Left ventricle myocardium inferior (tissue), 1 donor: ENCODE measurements at places on chromosomes 4 and X. TPM values are rescaled to one million over a fixed set of nuclear protein-coding genes. Genes with fewer than 3 reads are reported as not detected.

The SHROOM4 gene
- 10.5 TPM for total RNA-seq

The FAAH2 gene
- total RNA-seq: 0.14 TPM

DNA sequence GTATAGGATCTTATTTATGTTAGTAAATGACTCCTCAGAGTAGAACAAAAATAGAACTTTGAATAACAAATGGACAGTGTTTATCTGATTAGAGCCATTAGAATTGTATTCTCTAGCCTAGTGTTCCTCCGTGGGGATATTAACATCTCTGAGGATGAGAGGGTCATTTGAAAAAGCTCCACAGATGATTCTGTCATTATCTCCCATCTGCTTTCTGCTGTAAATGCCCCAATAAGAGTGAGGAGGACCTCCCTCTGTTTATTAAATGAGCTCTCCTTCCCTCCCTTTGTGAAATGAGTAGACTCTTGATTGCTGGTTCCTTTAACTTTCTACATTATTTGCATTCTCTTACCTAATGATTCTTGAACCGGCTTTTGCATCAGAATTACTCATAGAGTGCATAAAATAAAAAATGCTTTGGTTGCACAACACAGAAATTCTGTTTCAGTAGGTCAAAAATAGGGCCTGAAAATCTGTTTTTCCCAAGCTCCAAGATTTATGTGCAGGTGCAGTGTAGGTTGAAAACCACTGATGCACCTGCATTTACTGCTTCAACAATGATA lies 18.0 kb downstream of the GC start:
- no peaks in the 10 kb centered on the region for H3K4me1 ChIP-seq
- no peaks in the 10 kb centered on the region for H3K36me3 ChIP-seq
- no peaks in the 10 kb centered on the region for H3K27me3 ChIP-seq
- no peak overlapping the region for H3K27ac ChIP-seq

DNA sequence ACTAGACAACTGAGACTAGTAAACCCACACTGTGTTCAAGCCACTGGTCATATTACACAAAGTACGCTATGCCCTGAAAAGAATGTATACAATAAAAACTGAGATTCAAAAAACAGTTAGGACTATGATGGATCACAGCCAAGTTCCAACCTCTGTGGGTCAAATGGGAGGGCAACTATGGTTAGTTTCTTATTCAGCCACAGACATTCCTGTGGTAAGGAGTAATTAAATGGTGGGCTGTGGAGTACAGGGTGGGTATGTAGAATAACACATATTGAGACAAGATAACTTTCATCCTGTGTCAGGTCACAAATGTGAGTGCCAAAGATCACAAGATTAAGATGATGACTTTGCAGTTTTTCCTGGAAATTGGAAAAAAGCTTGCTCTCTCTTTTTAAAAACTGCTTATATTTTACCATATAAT lies 167.2 kb downstream of the NPNT start:
- no peak overlapping the region for H3K27ac ChIP-seq
- no peaks in the 10 kb centered on the region for H3K4me1 ChIP-seq
- H3K27me3 ChIP-seq: no peaks in the 10 kb centered on the region
- no peak overlapping the region for H3K4me3 ChIP-seq
- no peaks in the 10 kb centered on the region for H3K36me3 ChIP-seq

DNA sequence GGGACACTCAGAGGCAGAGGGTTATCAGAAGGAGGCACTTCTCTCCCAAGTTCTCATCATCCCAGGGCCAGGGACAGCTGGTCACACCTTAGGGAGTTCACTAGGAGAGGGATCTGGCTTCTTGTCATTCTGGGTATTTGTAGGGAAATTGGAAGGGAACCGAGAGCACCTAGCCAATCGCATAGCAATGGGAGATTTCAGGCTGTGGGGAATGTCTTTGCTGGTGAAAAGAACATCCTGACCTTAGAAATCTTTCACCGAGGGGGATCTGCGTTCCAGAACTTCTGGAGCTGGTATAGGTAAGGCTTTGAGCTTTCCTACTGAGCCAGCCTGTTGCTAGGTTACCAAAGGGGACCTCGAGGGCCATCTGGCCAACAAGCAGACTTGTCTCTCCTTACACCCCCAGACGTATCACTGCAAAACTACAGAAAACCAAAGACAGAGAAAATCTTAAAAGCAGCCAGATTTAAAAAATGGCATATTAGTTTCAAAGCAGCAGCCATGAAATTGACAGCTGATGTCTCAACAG lies 6.8 kb downstream of the HTT-AS start:
- H3K27me3 ChIP-seq: no peaks in the 10 kb centered on the region
- no peak for DNase-seq
- H3K4me1 ChIP-seq: no peaks in the 10 kb centered on the region
- H3K4me3 ChIP-seq: no peak overlapping the region

DNA sequence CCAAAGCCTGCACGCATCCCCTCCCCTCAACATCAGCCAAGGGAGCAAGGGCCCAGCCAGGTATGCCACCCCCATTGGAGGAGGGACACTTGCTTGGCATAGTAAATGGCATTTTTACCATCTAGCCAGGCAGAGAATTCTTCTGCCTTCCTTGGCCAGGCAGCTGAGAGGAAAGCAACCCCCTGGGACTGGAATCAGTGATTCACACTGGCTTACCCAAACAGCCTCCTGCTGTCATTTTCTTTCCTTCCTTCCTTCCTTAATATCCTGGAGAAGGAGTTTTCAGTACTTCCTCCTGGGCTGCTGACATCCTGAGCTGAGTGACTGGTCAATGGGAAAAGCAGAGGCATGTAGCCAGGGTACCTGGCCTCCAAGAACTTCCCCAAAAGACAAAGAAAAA lies 28.6 kb upstream of the KIAA1210 start:
- H3K27ac ChIP-seq: no peak overlapping the region
- H3K4me3 ChIP-seq: no peak overlapping the region
- H3K27me3 ChIP-seq: no peaks in the 10 kb centered on the region
- no peak for DNase-seq

- no peaks in the 10 kb centered on the region for H3K27me3 ChIP-seq
- no peaks in the 10 kb centered on the region for H3K36me3 ChIP-seq
- H3K4me3 ChIP-seq: no peak overlapping the region
Observed at GRCh38 chr4:160563552-160564282, 1460.8 kb downstream of the RAPGEF2 start.

GRCh38 chr4:41323706-41324105 lies 67.0 kb downstream of the UCHL1 start:
- H3K27me3 ChIP-seq: no peaks in the 10 kb centered on the region
- no peak overlapping the region for H3K27ac ChIP-seq
- peaks cover 5% of the 10 kb centered on the region for H3K4me1 ChIP-seq
- no peak overlapping the region for H3K4me3 ChIP-seq
- H3K36me3 ChIP-seq: no peaks in the 10 kb centered on the region

GRCh38 chrX:129701624-129702069 lies 37.1 kb upstream of the XPNPEP2 start:
- H3K27ac ChIP-seq: peak overlapping the region; percentile 58
- no peaks in the 10 kb centered on the region for H3K36me3 ChIP-seq
- no peak overlapping the region for H3K4me3 ChIP-seq
- peak; percentile 79 for DNase-seq
- H3K4me1 ChIP-seq: peaks cover 13% of the 10 kb centered on the region
- H3K27me3 ChIP-seq: no peaks in the 10 kb centered on the region

DNA sequence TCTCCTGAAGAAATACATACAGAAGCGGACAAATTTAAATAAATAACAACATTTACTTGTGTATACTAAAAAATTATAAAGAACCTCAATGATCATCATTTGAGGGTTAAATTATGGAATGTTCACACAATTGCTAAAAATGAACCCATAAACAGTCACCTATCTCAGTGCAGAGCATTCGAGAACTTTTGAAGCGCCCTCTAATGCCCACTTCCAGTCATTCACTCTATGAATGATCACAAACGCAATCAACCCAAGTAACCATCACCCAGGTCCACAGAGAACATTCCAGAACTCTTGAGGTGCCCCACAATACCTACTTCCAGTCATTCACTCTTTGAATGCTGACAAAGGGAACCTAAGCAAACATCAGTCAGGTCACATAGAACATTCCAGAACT lies 103.5 kb upstream of the PLAC1 start:
- H3K27me3 ChIP-seq: no peaks in the 10 kb centered on the region
- no peak overlapping the region for H3K4me3 ChIP-seq
- no peak overlapping the region for H3K27ac ChIP-seq
- no peaks in the 10 kb centered on the region for H3K36me3 ChIP-seq
- no peak for DNase-seq

The WDR17 gene
- total RNA-seq: 0.38 TPM

DNA sequence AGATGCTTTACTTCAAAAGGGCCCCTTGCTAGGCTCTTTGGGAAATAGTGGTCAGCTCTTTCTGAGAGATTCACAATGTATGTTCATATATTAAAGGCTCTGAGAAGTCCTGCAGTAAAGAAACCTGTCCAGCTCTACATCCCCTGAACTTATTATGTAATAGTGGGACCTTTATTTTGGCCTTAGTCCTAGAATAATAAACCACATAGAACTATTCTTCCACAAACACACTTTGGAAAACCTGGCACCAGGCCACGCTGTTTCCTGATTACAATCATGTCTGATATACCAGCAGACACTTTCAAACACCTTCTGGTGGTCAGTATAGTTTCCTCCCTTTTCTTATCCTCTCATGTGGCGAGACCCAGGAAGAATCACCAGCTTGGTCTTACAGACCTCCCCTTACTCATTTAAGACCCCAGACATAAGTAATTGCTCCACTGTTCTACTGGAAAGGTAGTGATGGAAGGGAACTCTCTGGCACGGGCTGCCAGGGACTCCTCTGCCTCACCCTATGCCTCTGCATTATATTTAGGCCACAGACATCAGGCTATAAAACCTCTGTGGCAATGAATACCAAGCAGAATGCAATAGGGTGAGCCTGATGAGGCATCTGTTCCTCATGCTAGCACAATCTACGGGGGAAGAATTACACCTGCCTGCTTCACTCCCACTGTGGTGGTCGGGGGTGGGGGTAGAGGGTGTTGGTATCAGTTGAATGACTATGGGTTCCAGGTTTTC lies 5.7 kb upstream of the PPEF1 start:
- no peaks in the 10 kb centered on the region for H3K36me3 ChIP-seq
- no peak overlapping the region for H3K4me3 ChIP-seq
- no peak overlapping the region for H3K27ac ChIP-seq
- H3K27me3 ChIP-seq: no peaks in the 10 kb centered on the region
- no peaks in the 10 kb centered on the region for H3K4me1 ChIP-seq

DNA sequence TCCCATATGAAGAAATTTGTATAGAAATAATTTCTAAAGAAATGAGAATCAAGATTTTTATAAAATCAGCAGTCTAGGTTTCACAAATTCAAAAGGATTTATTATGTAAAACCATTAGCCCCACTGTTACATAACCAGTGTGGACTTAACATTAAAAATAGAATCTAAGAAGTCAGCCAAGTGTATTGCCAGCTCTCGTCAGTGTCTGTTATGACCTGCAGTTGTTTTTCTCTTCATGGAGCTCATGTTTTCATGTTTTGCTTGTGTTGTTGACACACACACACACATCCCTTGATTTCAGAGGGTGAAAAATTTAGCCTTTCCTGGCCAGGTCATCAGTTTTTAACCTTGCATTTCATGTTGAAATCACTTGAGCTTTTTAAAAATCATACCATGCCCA lies 39.5 kb downstream of the USP38 start:
- peak overlapping the region; percentile 60 for H3K27ac ChIP-seq
- no peak for DNase-seq
- peaks cover 37% of the 10 kb centered on the region for H3K4me1 ChIP-seq

The ETDB gene
- total RNA-seq: not detected

The TMEM35A gene
- total RNA-seq: not detected

The TNIP3 gene
- total RNA-seq: not detected

- DNase-seq: peak; percentile 16
- no peaks in the 10 kb centered on the region for H3K36me3 ChIP-seq
- no peak overlapping the region for H3K27ac ChIP-seq
Observed at GRCh38 chr4:109389369-109390114, 44.1 kb upstream of the SEC24B start.

- H3K27me3 ChIP-seq: no peaks in the 10 kb centered on the region
- H3K36me3 ChIP-seq: no peaks in the 10 kb centered on the region
- H3K27ac ChIP-seq: no peak overlapping the region
- H3K4me1 ChIP-seq: peaks cover 6% of the 10 kb centered on the region
Observed at GRCh38 chr4:129143359-129143758, 47.4 kb downstream of the C4orf33 start.

The POU3F4 gene
- total RNA-seq: not detected

GRCh38 chr4:123478859-123479345 lies 82.3 kb downstream of the SPRY1 start:
- DNase-seq: no peak
- no peak overlapping the region for H3K4me3 ChIP-seq
- no peaks in the 10 kb centered on the region for H3K36me3 ChIP-seq

The SPANXA1 gene
- not detected for total RNA-seq

DNA sequence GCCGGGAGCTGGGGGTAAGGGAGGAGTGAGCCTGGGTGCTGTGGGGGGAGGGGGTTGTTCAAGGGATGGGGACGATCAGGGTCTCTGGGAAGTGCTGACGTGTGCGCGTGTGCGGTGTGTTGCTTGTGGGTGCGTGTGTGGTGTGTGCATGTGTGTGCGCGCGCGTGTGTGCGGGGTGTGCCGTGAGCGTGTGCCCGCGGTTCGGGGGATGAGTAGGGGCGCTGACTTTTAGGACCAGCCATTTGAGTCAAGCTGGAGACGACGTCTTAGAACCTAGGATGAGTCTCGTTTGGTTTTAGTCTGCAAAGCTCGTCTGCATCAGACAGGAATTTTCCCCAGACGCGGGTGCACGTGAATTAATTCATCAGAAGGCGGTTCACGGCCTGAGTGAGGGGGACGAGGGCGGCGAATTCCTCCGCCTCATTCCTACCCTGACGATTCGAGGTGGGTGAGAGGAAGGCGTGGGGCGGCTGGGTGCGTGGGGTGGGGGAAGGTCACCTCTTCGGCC lies 950 bp upstream of the TMEM271 start:
- no peak overlapping the region for H3K27ac ChIP-seq
- H3K4me3 ChIP-seq: peak overlapping the region; percentile 21
- H3K36me3 ChIP-seq: no peaks in the 10 kb centered on the region
- no peak for DNase-seq
- peaks cover 17% of the 10 kb centered on the region for H3K4me1 ChIP-seq
- H3K27me3 ChIP-seq: peaks cover 95% of the 10 kb centered on the region

GRCh38 chrX:18677161-18677869 lies 5.4 kb upstream of the RS1 start:
- no peaks in the 10 kb centered on the region for H3K27me3 ChIP-seq
- H3K27ac ChIP-seq: no peak overlapping the region
- H3K36me3 ChIP-seq: no peaks in the 10 kb centered on the region
- no peak overlapping the region for H3K4me3 ChIP-seq
- peaks cover 6% of the 10 kb centered on the region for H3K4me1 ChIP-seq

GRCh38 chr4:38665551-38666411 lies 1.8 kb downstream of the KLF3 start:
- no peaks in the 10 kb centered on the region for H3K27me3 ChIP-seq
- H3K4me1 ChIP-seq: peaks cover 74% of the 10 kb centered on the region
- no peak for DNase-seq
- H3K4me3 ChIP-seq: peak overlapping the region; percentile 74
- H3K27ac ChIP-seq: peak overlapping the region; percentile 100

The MAPK10 gene
- total RNA-seq: 4.0 TPM

GRCh38 chr4:122666527-122667245 lies 45.8 kb upstream of the IL21 start:
- no peaks in the 10 kb centered on the region for H3K36me3 ChIP-seq
- no peaks in the 10 kb centered on the region for H3K27me3 ChIP-seq
- H3K4me1 ChIP-seq: peaks cover 3% of the 10 kb centered on the region
- no peak overlapping the region for H3K4me3 ChIP-seq
- no peak overlapping the region for H3K27ac ChIP-seq
- no peak for DNase-seq

The LRCH2 gene
- total RNA-seq: 1.0 TPM

The MAGED4B gene
- 1.5 TPM for total RNA-seq

The XAGE1B gene
- total RNA-seq: not detected

GRCh38 chr4:165209796-165210195 lies 2.4 kb downstream of the KLHL2 start:
- no peak for DNase-seq
- no peak overlapping the region for H3K4me3 ChIP-seq
- no peak overlapping the region for H3K27ac ChIP-seq
- no peaks in the 10 kb centered on the region for H3K36me3 ChIP-seq
